SJCRH30 (cell line): ENCODE measurements at places on chromosomes 5 and 9. TPM values are rescaled to one million over a fixed set of nuclear protein-coding genes. Genes with fewer than 3 reads are reported as not detected.

Gene DRD1
- not detected in 2 replicates for total RNA-seq

- H3K27ac ChIP-seq, result no peak overlapping the region
- H3K4me3 ChIP-seq, result no peak overlapping the region
- peaks cover 18% of the 10 kb centered on the region for H3K4me1 ChIP-seq
- no peak for DNase-seq
- 0 out of 2 replicates have a peak, but pooled peaks cover 2% of the 10 kb centered on the region for H3K27me3 ChIP-seq
Observed at GRCh38 chr5:154166901-154167791, 23.4 kb upstream of the GALNT10 start.

Gene MARCOL
- not detected in 2 replicates for total RNA-seq

Gene PDZD2
- 0.47 and 0.76 TPM in 2 replicates for total RNA-seq

- no peak overlapping the region for H3K27ac ChIP-seq
- 0 out of 2 replicates have a peak, but pooled peaks cover 2% of the 10 kb centered on the region for H3K36me3 ChIP-seq
- H3K4me1 ChIP-seq, result no peaks in the 10 kb centered on the region
- peak overlapping the region; percentile 74 for H3K4me3 ChIP-seq
Observed at GRCh38 chr9:69036799-69037198, 1.2 kb downstream of the FXN start.

- no peak for DNase-seq
- no peaks in the 10 kb centered on the region for H3K36me3 ChIP-seq
- H3K27me3 ChIP-seq, result no peaks in the 10 kb centered on the region
- H3K4me1 ChIP-seq, result no peaks in the 10 kb centered on the region
Observed at GRCh38 chr5:146213210-146213826, 9.9 kb downstream of the RBM27 start.

- H3K4me3 ChIP-seq, result no peak overlapping the region
- H3K27ac ChIP-seq, result no peak overlapping the region
- H3K36me3 ChIP-seq, result no peaks in the 10 kb centered on the region
- H3K27me3 ChIP-seq, result no peaks in the 10 kb centered on the region
Observed at GRCh38 chr9:105114964-105115728, 129.3 kb upstream of the SLC44A1 start.

DNA sequence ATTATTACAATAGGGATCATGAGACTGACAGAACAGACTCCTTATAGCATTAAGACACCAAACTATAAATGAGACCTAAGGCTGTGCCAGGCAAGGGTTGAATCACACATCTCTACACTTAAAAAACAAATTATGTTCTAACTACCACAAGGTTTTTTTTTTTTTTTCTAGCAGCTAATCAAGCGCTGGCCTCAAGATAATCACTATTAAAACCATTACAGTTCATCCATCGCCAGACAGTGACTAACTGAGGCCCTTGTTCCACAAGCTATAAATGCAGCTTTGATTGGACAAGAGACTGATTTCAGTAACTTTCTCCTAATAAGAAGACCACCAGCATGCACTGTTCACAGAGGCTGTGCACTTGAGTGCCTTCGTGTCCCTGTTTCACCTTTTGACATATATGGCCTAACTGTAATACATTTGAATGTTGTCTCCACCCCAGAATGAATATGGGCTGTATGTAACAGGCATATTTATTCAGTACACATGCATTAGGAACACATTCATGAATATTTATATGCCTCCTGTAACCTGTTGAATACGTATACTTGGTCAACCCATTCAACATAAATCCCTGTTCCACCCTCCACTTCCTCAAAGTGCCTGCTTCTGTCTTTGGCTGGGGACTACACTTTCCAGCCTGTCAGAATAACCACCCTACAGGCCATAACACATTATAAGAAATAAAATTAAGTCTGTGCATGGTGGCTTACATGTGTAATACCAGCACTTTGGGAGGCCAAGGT, 22.8 kb upstream of the ZNF131 start:
- DNase-seq, result no peak
- no peaks in the 10 kb centered on the region for H3K36me3 ChIP-seq
- no peak overlapping the region for H3K4me3 ChIP-seq
- H3K4me1 ChIP-seq, result no peaks in the 10 kb centered on the region

DNA sequence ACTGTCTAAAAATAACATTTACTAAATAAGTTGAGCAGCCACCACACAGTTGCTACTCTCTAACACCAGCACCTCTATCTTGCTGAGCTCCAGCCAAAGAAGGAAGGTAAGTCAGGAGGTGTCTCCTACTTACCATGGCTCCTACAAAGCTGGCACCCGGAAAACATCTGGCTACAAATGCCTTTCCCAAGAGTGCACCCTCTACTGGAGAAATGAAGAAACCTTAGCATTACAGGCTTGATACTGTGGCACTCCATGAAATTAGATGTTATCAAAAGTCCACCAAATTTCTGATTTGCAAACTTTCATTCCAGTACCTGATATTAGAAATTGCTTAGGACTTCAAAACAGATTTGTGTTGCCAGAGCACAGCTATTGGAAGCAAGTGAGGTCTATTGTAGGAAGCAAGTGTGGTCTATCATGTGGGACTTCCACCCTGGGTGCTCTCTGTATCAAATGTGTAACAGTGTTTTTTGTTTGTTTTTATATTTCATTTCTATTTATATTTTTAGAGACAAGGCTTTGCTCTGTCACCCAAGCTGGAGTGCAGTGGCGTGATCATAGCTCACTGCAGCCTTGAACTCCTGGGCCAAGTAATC, 25.7 kb upstream of the RFK start:
- H3K4me1 ChIP-seq, result no peaks in the 10 kb centered on the region
- 0 out of 2 replicates have a peak, but pooled peaks cover 5% of the 10 kb centered on the region for H3K27me3 ChIP-seq
- DNase-seq, result no peak
- no peak overlapping the region for H3K4me3 ChIP-seq
- H3K27ac ChIP-seq, result no peak overlapping the region

DNA sequence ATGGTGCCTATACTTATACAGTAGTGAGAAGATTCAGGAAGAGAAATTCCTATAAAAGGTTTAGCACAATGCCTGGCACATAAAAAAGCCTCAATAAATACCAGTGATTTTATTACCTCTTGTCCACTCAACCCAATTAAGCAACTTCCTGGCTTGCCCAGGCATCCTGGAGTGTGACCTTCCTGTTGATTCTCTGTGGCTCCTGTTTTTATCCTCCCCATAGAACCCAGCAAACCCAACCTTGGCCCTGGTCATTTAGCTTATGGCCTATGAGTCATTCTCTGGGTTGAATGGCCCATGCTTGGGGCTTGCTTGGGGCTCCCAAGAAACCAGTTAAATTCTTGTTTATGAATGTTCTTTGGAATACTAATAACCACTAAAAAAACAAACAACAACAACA, 21.4 kb upstream of the SPARC start:
- H3K4me3 ChIP-seq, result no peak overlapping the region
- no peaks in the 10 kb centered on the region for H3K27me3 ChIP-seq
- H3K27ac ChIP-seq, result peak overlapping the region; percentile 79

GRCh38 chr9:138123086-138123485, 245.5 kb downstream of the CACNA1B start:
- DNase-seq, result no peak
- no peaks in the 10 kb centered on the region for H3K4me1 ChIP-seq
- no peaks in the 10 kb centered on the region for H3K36me3 ChIP-seq
- 0 out of 2 replicates have a peak, but pooled peaks cover 5% of the 10 kb centered on the region for H3K27me3 ChIP-seq
- no peak overlapping the region for H3K4me3 ChIP-seq

Gene PLEKHG4B
- total RNA-seq, result 3.9 and 4.0 TPM in 2 replicates

- no peak overlapping the region for H3K4me3 ChIP-seq
- no peaks in the 10 kb centered on the region for H3K27me3 ChIP-seq
- no peak overlapping the region for H3K27ac ChIP-seq
- H3K36me3 ChIP-seq, result no peaks in the 10 kb centered on the region
- H3K4me1 ChIP-seq, result no peaks in the 10 kb centered on the region
Observed at GRCh38 chr5:7976411-7977190, 107.7 kb downstream of the MTRR start.

GRCh38 chr9:110049699-110050450, 158.1 kb downstream of the C9orf152 start:
- DNase-seq, result no peak
- peaks cover 30% of the 10 kb centered on the region for H3K4me1 ChIP-seq
- no peak overlapping the region for H3K4me3 ChIP-seq

DNA sequence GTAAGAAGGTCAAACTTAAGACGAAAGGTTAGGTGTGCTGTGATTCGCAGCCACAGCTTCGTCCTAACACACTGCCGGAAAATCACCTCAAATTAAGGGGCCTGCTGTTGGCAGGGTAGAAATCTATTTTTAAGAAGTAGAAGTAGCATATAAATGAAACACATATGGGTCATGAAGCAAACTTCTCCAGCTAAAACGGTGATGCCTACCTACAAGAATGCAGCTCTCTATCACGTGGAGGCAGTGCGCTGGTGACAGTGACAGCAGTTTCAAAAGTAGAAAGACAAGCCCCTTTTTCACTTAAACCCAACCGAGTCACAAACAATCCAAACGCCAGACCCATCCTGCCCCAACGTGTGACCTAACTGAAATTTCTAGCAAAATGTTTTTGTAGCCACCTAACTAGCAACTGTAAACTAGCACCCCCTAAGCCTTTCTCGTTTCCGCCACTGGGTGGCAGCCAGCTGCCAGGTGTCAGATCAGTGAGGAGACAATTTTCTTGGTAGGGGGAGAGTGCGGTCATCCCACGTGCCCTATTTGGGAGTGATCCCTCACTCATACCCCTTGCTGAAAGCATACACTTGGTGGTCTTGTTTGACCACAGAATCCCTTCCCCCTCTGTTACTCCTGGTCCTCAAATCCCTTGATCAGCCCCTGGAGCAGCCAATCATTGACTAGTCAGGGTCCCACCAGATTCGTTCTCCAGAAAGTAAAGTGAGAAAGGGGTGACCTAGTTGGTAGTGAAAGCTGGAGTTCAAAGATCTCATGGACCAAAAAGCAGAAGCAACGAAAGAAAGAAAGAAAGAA, 71.8 kb upstream of the MAMDC2 start:
- H3K36me3 ChIP-seq, result no peaks in the 10 kb centered on the region
- peaks cover 15% of the 10 kb centered on the region for H3K4me1 ChIP-seq
- no peaks in the 10 kb centered on the region for H3K27me3 ChIP-seq
- no peak overlapping the region for H3K27ac ChIP-seq
- no peak overlapping the region for H3K4me3 ChIP-seq
- DNase-seq, result peak; percentile 79

DNA sequence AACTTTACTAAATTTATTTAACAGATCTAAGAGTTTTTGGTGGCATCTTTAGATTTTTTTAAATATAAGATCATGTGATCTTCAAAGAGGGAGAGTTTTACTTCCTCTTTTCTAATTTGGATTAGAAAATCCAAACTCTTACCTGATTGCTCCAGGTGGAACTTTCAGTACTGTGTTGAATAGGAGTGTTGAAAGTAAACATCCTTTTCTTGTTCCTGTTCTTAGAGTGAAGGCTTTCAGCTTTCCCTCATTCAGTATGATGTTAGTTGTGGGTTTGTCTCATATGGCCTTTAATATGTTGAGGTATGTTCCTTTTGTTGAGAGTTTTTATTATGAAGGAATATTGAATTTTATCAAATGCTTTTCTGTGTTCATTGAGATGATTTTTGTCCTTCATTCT, 650.0 kb upstream of the SGCD start:
- H3K27me3 ChIP-seq, result no peaks in the 10 kb centered on the region
- H3K4me1 ChIP-seq, result no peaks in the 10 kb centered on the region
- no peak overlapping the region for H3K27ac ChIP-seq
- DNase-seq, result no peak

DNA sequence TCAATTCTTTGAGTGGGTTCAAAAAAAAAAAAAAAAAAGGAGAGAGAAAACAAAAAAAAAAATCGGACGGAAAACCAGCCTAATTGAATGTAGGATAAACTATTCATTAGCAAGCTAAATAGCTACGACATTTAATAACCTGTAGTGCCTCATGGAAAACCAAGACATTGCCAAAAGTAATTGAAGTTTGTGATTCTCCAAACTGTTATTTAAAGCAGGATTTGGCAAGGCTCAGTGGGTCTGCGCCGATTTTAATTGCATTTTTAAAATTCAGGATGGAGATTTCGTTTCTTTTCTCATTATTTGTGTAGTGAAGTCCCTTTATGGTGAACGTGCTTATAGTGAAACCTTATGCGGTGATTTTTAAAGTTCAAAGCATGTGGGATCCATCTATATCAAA, 127.2 kb upstream of the NFIB start:
- no peaks in the 10 kb centered on the region for H3K36me3 ChIP-seq
- H3K4me3 ChIP-seq, result no peak overlapping the region
- no peak overlapping the region for H3K27ac ChIP-seq
- H3K27me3 ChIP-seq, result no peaks in the 10 kb centered on the region

Gene ABCA2
- total RNA-seq, result 4.0 and 4.6 TPM in 2 replicates

- peak overlapping the region; percentile 18; the same call in 1 of the 2 replicates for H3K4me3 ChIP-seq
- peaks cover 12% of the 10 kb centered on the region for H3K4me1 ChIP-seq
- peak; percentile 50 for DNase-seq
- H3K27me3 ChIP-seq, result no peaks in the 10 kb centered on the region
- H3K36me3 ChIP-seq, result no peaks in the 10 kb centered on the region
- no peak overlapping the region for H3K27ac ChIP-seq
Observed at GRCh38 chr9:113656771-113657670, 193.5 kb downstream of the RGS3 start.

GRCh38 chr5:166772770-166773169, 1518.7 kb upstream of the WWC1 start:
- H3K4me3 ChIP-seq, result no peak overlapping the region
- no peaks in the 10 kb centered on the region for H3K27me3 ChIP-seq
- H3K36me3 ChIP-seq, result no peaks in the 10 kb centered on the region
- no peak for DNase-seq
- H3K4me1 ChIP-seq, result no peaks in the 10 kb centered on the region

DNA sequence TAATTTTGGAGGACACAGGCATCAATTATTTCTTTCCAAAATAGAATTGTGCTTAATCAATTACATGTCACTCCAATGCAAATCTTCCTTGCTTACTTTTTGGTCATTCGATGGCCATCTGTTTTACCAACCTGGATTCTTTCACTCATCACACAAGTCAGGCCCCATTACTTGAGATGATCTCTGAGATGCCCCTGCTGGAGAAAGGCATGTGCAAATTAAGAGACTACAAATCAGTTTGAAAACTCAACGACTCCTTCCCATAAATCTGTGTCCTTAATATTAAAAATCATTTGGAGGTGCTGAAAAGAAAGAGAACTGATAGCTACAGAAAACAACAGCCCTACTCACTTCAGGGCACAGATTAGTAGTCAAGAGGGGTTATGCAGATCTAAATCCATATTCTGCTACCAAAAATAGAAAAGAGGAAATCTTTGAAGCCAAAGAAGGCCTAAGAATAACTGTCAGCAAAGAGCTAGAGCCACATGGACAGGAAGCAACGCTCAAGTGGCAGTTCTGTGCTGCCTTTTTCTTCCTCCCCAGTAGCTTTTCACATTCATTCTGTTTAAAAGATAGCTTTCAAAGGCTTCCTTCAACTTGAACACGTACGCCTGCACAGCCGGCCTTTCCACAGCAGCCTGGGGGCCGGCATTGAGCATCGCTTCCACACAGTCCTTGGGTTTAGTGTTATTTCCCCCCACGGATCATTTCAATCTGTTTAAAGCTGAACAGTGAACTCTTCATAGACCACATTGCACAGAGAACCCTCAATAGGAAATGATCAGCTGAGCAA, 79.3 kb upstream of the MAP3K1 start:
- no peak overlapping the region for H3K4me3 ChIP-seq
- DNase-seq, result no peak
- H3K27me3 ChIP-seq, result no peaks in the 10 kb centered on the region
- peaks cover 9% of the 10 kb centered on the region; the same call in 1 of the 2 replicates for H3K4me1 ChIP-seq
- H3K27ac ChIP-seq, result no peak overlapping the region

Gene CFAP77
- total RNA-seq, result not detected in 2 replicates

Gene IL13
- total RNA-seq, result not detected in 2 replicates
